ENCODE measurements at places on chromosomes 5 and 9.

DNA sequence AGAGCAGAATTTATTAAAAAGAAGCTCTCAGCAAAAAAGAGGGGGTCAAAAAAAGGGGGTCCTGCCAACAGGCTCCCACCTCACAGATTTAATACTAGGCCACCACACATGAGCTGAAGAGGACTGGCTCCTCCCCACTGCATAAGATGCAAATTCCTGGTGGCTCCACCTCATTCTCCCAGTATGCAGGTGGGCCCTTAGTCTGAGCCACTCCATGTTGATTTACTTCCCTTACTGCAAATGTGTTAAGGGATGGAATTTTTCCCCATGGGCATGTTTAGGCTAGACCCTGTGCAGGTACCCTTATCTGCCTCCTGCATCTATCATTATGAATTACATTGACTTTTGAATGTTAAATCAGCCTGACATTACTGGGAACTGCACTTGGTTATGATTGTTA lies 82.9 kb downstream of the ISOC1 start:
- no peak for DNase-seq

- DNase-seq: no peak
These were observed 71.0 kb downstream of the FANCC start for GRCh38 chr9:95246547-95246946.

- no peak for DNase-seq
These were observed 291.6 kb downstream of the TLE1 start for GRCh38 chr9:81397481-81398381.

DNA sequence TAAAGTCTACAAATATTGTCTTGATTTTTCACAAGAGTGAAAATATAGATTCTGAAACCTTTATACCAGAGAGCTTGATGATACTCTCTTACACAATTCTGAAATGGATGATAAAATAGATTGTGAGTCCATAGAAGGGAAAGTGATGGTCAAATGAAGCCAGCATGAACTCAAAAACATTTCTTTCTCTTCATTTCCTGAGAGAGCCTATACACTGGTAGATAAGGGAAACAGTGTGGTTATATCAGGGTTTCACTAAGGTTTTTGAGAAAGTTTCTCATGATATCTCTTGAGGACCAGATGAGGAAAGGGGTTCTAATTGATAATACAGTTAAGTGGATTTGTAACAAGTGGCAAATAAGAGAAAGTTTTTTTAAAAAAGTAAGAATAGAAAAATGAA lies 254.1 kb downstream of the PJA2 start:
- no peak for DNase-seq

DNA sequence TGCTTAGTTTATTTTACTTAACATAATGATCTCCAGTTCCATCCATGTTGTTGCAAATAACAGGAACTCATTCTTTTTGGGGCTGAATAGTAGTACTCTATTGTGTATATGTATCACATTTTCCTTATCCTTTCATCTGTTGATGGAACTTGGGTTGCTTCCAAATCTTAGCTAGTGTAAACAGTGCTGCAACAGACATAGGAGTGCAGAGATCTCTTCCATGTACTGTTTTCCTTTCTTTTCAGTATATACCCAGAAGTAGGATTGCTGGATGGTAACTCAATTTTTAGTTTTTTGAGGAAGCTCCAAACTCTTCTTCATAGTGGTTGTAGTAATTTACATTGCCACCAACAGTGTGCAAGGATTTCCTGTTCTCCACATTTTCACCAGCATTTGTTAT lies 138.8 kb upstream of the POC5 start:
- DNase-seq: no peak

GRCh38 chr5:114412510-114413171 lies 50.8 kb downstream of the KCNN2 start:
- DNase-seq: peak; percentile 79

DNA sequence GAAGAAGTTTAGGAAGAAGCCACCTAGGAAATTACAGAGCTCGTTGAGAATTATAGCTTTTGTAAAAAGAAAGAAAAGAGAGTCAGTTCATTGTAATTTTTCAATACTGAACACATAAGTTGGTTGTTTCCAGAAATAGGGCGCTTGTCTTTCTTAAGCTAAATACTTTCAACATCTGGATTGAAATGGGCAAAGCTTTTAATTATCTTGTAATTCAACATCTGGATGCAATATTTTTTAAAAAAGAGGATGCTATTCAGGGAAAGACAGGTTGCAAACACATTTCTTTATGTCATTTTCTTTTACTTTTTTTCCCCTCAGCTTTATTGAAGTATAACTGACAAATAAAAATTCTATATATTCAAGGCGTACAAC lies 100.7 kb upstream of the TRPC7 start:
- DNase-seq: peak; percentile 3

DNA sequence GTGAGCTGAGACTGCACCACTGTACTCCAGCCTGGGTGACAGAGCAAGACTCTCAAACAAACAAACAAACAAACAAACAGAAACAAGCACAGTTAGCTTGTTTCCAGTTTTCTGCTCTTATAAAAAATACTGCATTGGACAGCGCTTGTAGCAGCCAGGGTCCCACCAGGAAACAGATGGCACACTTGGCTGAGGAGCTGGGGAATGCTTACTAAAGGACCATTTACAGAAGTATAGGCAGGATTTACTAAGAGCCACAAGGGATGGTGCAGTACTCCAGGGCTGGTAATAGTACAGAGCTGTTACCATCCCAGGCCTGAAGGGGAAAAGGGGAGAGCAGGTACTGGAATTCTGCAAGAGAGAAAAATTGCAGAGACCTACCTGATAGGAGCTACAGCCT lies 5.2 kb upstream of the ANKS6 start:
- no peak for DNase-seq

GRCh38 chr9:130124085-130124860 lies 47.9 kb upstream of the NCS1 start:
- DNase-seq: no peak

DNA sequence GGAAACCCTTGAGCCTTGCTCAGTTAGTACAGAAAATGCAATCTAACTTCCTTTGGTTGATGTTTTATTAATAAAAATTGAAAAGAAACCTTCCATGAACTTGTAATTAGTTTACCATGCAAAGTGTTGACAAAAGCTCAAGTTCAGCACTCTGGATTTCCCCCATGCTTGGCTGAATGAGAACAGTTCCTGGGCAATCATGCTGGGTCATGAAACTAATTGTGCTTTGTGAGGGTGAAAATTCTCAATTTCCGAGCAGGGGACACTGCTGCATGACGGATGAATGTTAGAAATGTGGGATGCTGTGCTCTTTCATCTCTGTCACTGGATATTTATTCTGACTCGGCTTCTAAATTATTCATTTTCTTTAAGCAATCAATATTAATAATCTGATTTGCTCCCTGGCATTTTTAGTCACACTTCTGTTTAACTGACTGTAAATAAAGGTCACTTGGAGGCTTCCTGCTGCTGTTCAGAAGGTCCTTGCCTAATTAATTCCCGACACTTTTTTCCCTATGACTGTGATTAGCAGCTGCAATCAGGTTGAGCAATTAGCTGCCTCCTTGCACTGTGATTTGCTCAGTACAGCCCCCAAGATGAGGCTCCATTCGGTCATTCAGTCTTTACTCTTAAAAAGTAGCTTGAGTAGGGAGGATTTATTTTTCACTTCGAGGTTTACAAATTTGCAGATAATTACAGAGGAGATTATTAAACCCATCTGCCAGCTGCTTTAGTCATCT lies 678.1 kb upstream of the ZNF608 start:
- DNase-seq: no peak

DNA sequence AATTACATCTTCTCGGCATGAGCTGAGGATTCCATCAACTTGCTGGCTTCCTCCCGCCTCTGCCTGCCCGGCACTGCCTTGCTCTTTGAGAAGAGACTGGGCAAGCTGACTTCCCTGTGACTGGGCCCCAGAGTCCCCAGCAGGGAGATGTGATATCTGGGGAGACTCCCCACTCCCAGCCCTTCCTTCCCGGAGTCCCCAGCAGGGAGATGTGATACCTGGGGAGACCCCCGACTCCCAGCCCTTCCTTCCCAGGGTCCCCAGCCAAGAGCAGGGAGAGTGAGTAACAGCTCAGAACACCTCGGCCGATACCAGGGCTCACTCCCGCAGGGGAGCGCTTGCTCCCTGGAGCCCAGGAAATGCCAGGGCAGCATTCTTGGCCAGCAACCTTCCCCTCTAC lies 90.1 kb upstream of the NEURL1B start:
- no peak for DNase-seq

GRCh38 chr5:148861088-148861487 lies 34.7 kb downstream of the ADRB2 start:
- no peak for DNase-seq

DNA sequence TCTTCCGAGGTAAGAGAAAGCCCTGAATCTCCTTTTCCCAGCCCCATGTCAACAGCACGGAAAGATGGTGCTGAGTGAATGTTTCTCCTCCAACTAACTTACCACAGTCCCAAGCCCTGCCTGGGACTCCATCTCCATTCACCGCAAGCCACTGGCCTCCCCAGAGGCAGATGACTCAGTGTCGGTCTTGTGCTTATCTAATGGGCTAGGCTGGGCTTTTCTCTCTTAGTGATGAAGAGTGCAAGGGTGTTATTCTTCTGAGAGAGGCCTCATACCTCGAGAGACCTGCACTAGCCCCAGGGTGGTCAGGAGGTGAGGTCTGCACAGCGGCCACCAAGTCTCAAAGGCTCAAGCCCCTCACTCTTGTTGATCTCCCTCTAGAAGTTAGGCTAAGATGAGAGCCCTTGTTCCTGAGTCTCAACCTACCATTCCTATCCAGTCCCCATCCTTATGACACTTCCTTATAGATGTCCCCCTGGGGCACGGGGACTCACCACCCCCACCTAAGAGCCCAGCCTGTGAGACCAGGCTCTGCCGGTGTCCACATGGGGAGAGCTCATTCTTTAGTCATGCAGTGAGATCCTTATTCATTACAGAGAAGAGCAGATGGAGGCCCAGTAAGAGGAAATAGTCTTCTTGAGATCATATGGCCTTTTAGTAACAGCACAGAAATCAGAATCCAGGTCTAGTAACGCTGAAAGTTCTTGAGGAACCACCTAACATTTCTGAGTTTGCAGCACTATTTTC lies 127.0 kb downstream of the SAXO1 start:
- DNase-seq: no peak

DNA sequence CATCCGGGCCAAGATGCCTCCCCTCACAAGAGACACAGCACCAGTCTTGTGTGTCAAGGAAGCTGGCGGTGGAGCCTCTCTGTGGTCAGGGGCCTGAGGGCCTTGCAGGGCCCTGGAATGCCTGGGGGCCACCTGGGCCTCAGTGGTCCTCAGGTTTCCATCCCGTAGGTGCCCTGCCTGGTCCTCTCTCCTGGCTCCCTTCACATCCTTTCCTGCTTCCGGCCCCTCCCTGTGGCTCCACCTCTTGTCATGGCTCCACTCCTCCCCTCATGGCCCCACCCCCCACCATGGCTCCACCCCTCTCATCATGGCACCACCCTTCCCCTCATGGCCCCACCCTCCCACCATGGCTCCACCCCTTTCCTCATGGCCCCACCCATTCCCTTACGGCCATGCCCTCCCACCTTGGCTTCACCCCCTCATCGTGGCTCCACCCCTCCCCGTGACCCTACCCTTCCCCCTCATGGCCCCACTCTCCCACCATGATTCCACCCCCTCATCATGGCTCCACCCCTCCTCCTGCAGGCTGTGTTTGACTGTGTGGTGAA lies 175.8 kb downstream of the CACNA1B start:
- no peak for DNase-seq

GRCh38 chr5:122085041-122085440 lies 7.0 kb upstream of the LOX start:
- DNase-seq: no peak

DNA sequence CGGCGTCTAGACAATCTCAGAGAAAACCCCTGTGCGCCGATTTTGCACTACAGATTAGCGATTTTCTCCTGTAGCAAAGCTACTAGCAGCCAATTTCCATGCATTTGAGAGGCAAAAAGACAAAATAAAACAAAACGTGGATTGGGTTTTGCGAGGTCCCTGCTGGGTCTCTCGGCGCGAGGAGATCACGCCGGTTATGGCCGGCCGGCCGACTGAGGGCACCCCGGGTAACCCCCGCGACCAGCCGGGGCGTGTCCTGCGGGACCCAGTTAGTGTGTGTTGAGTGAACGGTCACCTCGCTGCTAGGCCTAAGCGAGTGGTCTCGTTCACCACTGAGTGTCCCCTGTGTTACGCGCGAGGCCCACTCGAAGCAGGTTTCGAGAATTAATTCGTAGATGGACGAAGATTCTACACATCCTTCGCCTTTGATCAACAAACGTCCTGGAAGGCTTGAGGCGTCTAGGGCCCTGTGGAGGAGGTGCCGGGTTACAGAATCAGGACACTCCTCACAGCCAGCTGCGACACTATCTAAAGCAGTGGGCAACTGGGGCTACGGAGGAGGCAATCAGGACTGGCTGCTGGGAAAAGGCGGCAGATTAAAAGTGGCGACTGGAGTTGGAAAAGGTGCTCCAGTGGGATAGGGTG lies 764 bp upstream of the VDAC1 start:
- no peak for DNase-seq

DNA sequence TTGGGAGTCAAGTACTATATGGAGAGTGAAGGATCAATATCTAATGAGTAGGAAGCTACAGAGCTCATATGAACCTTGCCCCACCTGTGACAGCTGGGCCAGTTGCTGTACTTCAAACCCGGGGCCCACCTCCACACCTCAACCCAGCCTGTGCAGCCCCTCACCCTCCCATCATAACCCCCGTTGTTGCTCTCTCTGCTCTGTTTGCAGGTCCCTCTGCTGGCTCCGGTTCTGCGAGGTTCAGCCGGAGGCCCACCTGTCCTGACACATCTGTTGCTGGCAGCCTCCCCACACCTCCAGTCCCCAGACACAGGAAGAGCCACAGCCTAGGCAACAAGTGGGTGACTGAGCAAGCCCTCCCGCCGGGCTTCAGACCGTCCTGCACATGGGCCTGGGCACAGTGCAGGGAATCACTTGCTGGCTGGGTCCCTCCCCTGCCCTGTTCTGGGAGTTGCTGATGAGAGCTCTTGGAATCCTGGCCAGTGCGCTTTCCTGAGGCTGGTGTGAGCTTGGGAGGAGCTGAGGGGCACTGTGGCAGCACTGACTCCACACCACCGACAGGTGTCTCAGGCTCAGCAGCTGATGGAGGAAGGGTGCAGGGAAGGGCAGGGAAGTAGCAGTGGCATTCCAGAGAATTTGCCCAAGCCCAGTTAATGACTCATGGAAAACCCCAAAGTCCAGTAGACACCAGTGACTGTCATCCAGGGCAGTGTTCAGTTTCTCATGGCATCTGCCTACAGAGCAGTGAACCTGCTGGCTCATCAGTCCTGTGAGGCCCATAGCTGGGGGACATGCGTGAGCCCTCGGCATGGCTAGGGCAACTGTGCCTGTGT lies 69.5 kb upstream of the GARNL3 start:
- no peak for DNase-seq

GRCh38 chr9:91810286-91810905 lies 139.6 kb downstream of the ROR2 start:
- DNase-seq: no peak

GRCh38 chr5:135194573-135195269 lies 160.7 kb upstream of the PITX1 start:
- DNase-seq: no peak

DNA sequence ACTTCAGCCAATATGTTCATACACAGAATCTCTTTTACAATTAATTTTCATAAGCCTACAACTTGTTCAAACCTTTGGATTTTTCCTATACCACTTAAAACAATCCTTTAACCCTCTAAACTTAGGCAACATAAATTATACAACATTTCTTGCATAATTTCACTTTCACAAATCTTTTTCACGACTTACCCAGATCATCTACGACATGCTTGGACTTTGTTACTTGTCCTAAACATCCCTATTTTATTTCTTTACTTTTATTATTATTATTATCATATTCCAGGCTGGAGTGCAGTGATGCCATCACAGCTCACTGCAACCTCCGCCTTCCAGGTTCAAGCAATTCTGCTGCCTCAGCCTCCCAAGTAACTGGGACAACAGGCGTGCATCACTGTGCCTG lies 68.0 kb downstream of the CACNA1B start:
- no peak for DNase-seq
